Calu3 (cell line): ENCODE measurements at places on chromosomes 12 and 14. TPM values are rescaled to one million over a fixed set of nuclear protein-coding genes. Genes with fewer than 3 reads are reported as not detected.

GRCh38 chr12:129549656-129550055 is 354.2 kb downstream of the TMEM132D start:
- H3K27ac ChIP-seq: no peak overlapping the region
- H3K4me3 ChIP-seq: no peak overlapping the region
- H3K36me3 ChIP-seq: no peaks in the 10 kb centered on the region
- H3K4me1 ChIP-seq: no peaks in the 10 kb centered on the region

Gene KSR2
- total RNA-seq: 1.6 and 1.9 TPM in 2 replicates

DNA sequence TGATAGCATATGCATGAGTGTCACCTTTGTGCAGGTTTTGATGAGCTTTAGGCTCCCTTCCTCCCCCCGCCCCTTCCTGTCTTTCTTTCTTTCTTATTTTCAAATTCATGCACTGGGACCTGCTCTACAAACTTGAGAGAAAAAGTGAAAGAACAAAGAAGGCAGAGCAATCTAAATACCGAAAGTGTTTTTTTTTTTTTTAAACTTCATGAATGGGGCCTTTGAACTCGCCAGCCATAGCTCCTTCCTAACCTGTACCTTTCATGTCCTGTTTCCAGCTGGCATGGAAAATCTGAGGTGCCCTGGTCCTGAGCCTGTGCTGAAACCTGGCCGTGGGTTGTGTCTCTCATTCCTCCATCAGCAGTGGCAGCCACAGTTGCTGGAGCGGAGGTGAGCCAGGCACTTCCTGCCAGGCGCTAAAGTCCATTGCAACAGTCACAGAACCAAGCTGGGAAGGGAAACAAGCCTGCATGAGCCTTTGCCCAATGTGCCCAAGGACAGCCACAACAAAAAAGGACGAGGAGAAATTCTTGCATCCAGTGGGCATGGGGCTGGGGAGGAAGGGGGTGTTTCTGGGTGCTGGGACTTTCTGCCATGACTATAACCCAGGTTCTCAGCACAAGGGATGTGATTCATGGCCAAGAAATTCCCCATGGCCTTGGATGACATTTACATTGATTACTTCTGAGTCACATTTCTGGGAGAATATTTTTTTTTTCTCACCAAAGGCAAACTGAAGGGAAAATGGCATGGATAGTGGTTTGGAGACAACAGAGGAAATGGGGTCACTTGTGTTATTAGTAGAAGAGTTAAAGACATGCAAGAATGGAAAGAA is 102.7 kb downstream of the TMEM30B start:
- H3K4me1 ChIP-seq: peaks cover 42% of the 10 kb centered on the region
- peaks cover 18% of the 10 kb centered on the region for H3K36me3 ChIP-seq
- peak; percentile 70 for DNase-seq
- peak overlapping the region; percentile 36 for H3K4me3 ChIP-seq
- peak overlapping the region; percentile 98 for H3K27ac ChIP-seq
- H3K27me3 ChIP-seq: no peaks in the 10 kb centered on the region

GRCh38 chr12:16094437-16094836 is 183.0 kb downstream of the SLC15A5 start:
- no peak overlapping the region for H3K27ac ChIP-seq
- no peak overlapping the region for H3K4me3 ChIP-seq
- no peak for DNase-seq
- no peaks in the 10 kb centered on the region for H3K27me3 ChIP-seq

GRCh38 chr12:81077329-81077685 is 572 bp upstream of the ACSS3 start:
- no peak overlapping the region for H3K27ac ChIP-seq
- no peak overlapping the region for H3K4me3 ChIP-seq
- no peaks in the 10 kb centered on the region for H3K36me3 ChIP-seq
- peaks cover 8% of the 10 kb centered on the region for H3K4me1 ChIP-seq
- H3K27me3 ChIP-seq: no peaks in the 10 kb centered on the region
- no peak for DNase-seq

Gene CLEC12A
- not detected in 2 replicates for total RNA-seq

GRCh38 chr14:23644195-23644918 is 8.2 kb downstream of the DHRS2 start:
- H3K36me3 ChIP-seq: no peaks in the 10 kb centered on the region
- H3K27me3 ChIP-seq: no peaks in the 10 kb centered on the region
- no peak overlapping the region for H3K27ac ChIP-seq
- no peak overlapping the region for H3K4me3 ChIP-seq
- DNase-seq: no peak
- H3K4me1 ChIP-seq: peaks cover 14% of the 10 kb centered on the region

DNA sequence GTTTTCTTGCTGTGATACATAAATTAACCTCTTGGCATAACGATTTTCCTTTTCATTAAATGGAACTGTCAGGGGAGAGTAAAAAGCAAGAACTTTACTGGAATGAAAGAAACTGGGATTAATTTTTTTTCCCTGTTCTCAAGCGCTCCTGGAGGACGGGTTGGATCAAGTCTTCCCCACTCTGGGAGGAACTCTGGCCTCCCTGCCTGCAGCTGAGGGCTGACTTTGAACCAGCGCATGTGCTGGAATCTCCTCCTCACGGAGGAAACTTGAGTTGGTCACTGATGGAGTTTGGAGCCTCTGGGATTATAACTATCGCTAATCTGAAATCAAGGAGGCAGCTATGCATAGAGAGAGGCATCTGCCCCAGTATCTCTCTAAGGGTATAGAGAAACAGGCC is 406.4 kb upstream of the TMEM132C start:
- DNase-seq: no peak
- no peaks in the 10 kb centered on the region for H3K4me1 ChIP-seq
- H3K4me3 ChIP-seq: no peak overlapping the region
- no peaks in the 10 kb centered on the region for H3K36me3 ChIP-seq
- H3K27me3 ChIP-seq: no peaks in the 10 kb centered on the region

- H3K27me3 ChIP-seq: no peaks in the 10 kb centered on the region
- peaks cover 5% of the 10 kb centered on the region for H3K36me3 ChIP-seq
- H3K4me1 ChIP-seq: no peaks in the 10 kb centered on the region
- H3K27ac ChIP-seq: no peak overlapping the region
Observed at GRCh38 chr12:80766897-80767296, 50.2 kb downstream of the MYF5 start.
